SJCRH30 (cell line): ENCODE measurements at places on chromosomes 13 and 19. TPM values are rescaled to one million over a fixed set of nuclear protein-coding genes. Genes with fewer than 3 reads are reported as not detected.

Gene CCDC70
- not detected in 2 replicates for total RNA-seq

Gene FCER2
- total RNA-seq: not detected in 2 replicates

Gene MLLT1
- total RNA-seq: 23.3 and 23.8 TPM in 2 replicates

Gene MBD3L3
- total RNA-seq: not detected in 2 replicates

Gene ZNF541
- not detected in 2 replicates for total RNA-seq

Gene SIGLEC5
- total RNA-seq: not detected in 2 replicates

Gene LRRC4B
- 0.02 and 0.13 TPM in 2 replicates for total RNA-seq

Gene ZNF772
- 15.6 and 16.0 TPM in 2 replicates for total RNA-seq

Gene PCP2
- not detected in 2 replicates for total RNA-seq

Gene EDDM13
- total RNA-seq: not detected in 2 replicates

Gene IGFL3
- total RNA-seq: not detected in 2 replicates

Gene PGLYRP2
- total RNA-seq: not detected in 2 replicates

Gene TTC9B
- total RNA-seq: not detected in 2 replicates

Gene BEST2
- total RNA-seq: 0.04 and 0.10 TPM in 2 replicates

Gene LCP1
- not detected in 2 replicates for total RNA-seq

DNA sequence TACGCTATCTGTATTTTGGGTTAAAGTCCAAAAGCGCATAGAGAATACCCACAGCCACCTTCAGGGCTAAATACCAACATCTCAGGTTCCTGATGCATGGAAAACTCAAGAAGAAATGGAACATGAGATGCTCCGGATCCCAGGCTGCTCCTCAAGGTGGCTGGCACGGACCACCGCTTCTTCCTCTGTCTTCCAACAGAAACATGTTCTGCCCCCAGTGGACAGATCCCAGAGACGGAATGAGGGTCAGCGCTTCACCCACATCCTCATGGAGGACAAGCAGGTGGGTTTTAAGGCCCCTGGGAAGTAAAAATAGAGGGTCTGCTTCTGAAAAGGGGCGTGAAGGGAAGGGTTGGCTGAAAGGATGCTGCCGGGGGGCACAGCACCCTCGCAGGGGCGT is 17.3 kb downstream of the COL4A1 start:
- no peak for DNase-seq

DNA sequence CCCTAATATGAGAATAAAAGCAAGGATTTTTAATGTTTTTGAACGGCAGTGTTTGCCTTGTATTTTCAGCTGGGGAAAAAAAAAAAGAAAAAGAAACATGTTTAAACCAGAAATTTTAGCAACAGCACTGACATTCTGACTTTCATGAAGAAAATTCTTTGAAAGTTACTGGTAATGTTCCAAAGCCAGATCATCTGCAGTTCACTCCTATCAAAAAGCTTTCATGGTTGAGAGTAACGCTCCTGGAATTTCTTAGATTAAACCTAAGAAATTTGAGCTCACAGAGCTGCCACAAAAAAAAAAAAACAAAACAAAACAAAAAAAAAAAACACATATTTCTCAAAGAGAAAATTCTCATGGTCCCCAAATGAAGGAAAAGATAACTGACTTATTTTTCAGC is 1106.7 kb downstream of the EFNB2 start:
- DNase-seq: no peak

DNA sequence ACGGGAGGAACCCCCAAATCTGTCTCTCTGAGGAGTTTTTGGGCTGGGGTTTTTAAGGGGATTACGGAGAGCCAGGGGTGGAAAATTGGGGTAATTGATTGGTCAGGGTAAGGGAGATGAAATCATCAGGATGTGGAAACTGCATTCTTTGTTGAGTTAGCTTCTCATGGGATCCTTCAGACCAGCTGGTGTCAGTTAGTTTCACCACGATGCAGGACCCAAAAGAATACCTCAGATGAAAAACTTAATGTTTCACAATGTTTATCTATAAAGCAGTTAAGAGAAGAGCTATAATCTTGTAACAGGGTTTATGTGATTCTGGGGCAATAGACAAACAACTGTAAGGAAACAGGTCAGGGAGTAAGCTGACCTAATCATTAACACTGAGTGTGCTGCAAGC is 230.8 kb downstream of the POU4F1 start:
- DNase-seq: peak; percentile 86

GRCh38 chr19:31985001-31985605 is 360.3 kb upstream of the ZNF507 start:
- no peak for DNase-seq

- no peak for DNase-seq
Measured at GRCh38 chr13:28684257-28684656, 25.3 kb downstream of the POMP start.

- DNase-seq: no peak
Measured at GRCh38 chr13:26967119-26968038, 204.2 kb downstream of the USP12 start.

DNA sequence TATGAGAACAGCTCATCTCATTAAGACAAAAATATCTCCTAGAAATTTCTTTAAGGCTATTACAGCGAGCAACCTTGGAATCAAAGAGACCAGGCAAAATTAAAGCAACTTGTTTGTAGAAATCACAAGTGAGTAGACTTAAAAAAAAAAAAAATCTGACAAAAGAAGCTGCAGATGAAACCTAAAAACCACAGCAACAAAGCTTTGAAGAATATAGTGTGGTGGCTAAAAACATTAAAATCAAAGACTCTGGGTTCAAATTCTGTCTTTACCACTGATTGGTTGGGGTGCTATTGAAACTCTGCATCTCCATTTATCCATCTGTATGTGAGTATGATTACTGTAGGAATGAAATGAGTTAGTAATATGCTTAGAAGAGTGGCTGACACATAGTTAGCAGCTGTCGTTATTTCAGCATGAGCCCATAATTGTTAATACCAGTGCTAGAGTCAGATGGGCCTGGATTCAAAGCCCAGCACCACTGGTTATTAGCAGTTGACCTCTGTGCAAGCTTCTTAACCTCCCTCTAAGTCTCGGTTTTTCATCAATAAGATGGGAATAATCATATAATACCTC is 157.6 kb downstream of the FOXO1 start:
- no peak for DNase-seq

GRCh38 chr19:13887517-13887916 is 10.6 kb downstream of the NANOS3 start:
- no peak for DNase-seq

DNA sequence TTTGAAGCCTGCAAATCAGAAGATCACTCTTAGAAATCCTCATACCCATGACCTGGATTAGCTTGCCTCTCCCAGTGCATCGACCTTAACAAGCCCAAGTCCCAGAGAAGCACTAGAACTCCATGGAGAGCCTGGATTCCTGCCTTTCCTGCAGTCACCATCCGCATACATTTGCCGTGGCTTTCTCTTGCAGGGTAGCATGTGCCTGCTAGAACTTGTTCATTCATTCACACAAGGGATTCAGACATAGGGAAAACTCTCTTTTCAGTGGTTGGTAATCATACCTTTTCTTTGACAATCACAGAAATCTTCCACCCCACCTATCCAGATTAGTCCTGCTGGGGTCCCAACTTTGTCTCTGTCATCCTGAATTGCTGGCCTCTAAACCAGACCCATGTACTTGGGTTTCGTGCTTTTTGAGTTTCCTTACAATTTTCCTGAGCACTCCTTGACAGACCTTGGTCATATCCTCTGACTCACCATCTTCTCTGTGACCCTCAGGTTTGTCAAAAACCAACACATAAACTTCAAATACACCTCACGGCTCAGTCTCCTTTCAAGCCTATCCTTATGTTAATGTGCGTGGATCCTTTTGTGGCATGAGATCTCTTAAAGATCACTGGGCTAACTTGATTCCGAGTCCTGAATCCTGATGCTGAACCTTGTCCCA is 355.0 kb downstream of the MYO16 start:
- DNase-seq: no peak

GRCh38 chr19:35100588-35101533 is 14.8 kb upstream of the FXYD3 start:
- DNase-seq: no peak

- DNase-seq: peak; percentile 2
Measured at GRCh38 chr13:81089371-81090157, 748.6 kb upstream of the SPRY2 start.

- peak; percentile 78 for DNase-seq
Measured at GRCh38 chr19:45863840-45864628, at the start of gene FOXA3. TSS of gene FOXA3 (plus strand) at chr19:45864326. CDS start at chr19:45864457, 131 bp downstream.

- no peak for DNase-seq
Measured at GRCh38 chr13:49560270-49561061, 24.9 kb downstream of the RCBTB1 start.

GRCh38 chr19:3467437-3468198 is 12.7 kb downstream of the SMIM24 start:
- DNase-seq: no peak

- DNase-seq: no peak
Measured at GRCh38 chr13:111604097-111604496, 283.7 kb downstream of the TEX29 start.

DNA sequence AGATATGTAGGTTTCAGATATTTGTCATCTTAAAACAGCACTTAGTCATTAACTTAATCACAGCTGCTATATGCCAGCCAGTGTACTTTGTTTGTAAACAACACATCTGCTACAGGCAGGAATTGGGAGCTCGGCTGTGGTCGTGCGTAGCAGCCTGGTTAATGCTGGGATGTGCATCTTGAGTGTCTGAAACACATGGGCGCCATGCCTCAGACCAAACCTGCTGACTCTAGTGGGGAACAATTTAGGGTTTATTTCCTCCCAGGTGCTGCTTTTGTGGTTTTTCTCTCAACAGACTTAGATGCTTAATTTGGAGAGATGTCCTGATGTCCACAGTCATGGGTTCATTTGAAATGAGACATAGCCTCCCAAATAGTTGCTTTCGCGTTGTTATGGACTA is 238.5 kb upstream of the TMTC4 start:
- no peak for DNase-seq

DNA sequence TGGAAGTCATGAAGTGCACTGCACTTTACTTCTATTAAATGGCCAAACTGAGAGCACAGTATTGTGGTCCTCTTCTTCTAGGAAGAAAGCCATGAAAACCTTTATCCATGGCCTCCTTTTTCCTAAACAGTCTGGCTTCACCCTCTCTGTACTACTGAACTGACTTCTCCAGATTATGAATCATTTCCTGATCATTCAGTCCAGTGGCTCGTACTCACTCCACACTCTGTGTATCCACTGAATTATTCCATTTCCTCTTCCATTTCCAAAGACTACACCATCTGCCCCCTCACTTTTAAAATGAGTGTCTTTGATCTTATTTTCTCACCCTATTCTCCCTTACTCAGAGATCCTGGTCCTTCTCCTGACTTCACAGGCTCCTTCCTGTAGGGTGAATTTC is 29.7 kb upstream of the FREM2 start:
- no peak for DNase-seq

GRCh38 chr19:5356918-5357317 is 16.3 kb upstream of the PTPRS start:
- DNase-seq: no peak

DNA sequence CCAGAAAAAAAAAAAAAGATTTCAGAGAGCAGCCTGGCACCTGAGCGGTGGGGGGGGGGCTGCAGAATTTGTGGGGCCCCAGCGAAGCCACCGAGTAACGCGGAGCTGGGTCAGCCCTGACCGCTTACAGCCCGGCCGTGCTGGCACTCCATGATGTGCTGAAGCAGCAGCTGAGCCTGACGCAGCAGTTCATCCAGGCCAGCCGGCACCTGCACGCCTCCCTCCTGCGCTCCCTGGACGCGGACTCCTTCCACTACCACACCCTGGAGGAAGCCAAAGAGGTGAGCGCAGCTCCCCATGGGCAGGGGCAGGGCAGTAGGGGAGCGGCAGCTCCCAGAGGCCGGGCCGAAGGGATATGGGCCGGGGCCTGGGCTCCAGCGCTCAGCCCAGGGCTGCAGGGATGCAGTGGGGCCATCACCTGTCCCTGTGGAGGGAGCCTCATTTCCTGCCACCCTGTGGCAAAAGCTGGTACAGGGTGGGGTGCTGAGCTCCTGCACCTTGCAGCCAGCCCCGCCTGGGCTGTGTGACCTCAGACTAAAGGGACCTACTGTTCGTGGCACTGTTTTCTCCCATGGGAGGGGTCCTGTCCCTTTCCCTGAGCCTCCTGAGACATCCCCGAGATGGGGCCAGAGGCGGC is 18.3 kb downstream of the C19orf44 start:
- DNase-seq: no peak

GRCh38 chr19:8449830-8450229 is 5.1 kb downstream of the HNRNPM start:
- DNase-seq: no peak

DNA sequence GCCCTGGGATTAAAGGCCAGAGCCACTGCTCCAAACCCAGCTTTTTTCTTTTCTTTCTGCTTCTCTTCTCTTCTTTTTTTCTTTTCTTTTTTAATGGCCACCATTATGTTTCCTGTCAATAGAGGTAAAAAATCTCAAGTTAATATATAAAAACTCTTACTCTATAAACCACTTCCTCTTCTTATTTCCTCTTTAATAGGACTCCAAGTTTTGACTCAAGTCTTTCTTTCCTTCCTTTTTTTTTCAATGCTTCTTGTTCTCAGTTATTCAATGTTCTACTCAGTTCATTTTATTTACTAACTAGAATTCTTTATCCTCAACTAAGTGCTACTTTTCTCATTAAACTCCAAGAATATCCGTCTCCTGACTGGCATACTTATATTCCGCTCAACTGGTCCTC is 27.1 kb upstream of the MYCBP2 start:
- DNase-seq: no peak

- no peak for DNase-seq
Measured at GRCh38 chr19:15897738-15898276, at the start of gene CYP4F2. TSS of gene CYP4F2 (minus strand) at chr19:15898074. CDS start at chr19:15897611, 463 bp downstream.

- peak; percentile 29 for DNase-seq
Measured at GRCh38 chr19:17052439-17052838, 22.8 kb downstream of the HAUS8 start.

DNA sequence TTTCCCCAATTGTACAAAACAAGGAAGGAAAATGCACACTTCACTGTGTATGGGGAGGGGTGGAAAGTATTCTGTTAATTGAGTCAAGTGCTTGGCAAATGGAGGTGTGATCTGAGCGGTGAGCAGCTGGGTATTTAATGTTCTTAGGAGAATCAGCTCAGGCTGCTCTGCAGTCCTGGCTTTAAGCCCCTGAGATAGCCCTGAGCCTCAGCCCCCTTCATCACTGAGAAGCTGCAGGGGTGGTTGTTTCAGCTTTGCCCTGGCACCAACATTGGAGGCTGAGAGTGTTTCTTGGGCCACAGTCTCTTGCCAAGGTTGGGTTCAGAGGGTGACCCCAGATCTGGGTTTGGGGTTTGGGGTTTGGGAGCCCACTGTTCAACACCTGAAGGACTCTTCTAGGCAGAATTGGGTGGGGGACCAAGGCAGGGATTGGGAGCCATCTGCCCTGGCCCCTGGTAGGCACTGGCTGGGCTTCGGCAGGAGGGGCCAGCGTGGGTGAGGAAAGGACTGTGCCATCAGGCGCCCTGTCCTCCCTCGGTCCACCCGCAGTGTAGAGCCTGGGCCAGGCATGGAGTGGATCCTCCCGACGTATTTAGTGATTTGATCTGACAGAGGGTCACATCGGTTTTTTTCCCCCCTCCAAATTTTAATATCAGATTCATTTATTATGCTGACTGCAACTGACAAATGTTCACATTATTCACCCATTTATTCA is 66.7 kb upstream of the ZNF536 start:
- no peak for DNase-seq

DNA sequence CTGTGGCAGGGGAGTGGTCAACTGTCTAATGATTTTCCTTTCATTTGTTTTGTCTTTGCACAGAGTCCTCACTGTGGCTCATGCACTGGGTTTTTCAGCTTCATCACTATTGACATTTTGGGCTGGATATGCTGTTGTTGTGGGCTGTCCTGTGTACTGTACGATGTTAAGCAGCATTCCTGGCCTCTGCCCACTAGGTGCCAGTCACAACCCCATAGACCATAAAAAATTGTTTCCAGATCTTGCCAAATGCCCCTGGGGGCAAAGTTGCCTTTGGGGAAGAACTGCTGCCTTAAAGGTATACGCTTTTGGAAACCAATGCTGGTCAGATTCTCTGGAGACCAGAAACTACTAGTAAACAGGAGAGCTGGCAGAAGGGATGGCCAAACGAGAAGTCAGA is 310.4 kb downstream of the SPRY2 start:
- peak; percentile 62 for DNase-seq
